ENCODE measurements at places on chromosomes 5 and 9.

- DNase-seq, result no peak
Observed at GRCh38 chr9:93235300-93235960, 51.5 kb downstream of the WNK2 start.

DNA sequence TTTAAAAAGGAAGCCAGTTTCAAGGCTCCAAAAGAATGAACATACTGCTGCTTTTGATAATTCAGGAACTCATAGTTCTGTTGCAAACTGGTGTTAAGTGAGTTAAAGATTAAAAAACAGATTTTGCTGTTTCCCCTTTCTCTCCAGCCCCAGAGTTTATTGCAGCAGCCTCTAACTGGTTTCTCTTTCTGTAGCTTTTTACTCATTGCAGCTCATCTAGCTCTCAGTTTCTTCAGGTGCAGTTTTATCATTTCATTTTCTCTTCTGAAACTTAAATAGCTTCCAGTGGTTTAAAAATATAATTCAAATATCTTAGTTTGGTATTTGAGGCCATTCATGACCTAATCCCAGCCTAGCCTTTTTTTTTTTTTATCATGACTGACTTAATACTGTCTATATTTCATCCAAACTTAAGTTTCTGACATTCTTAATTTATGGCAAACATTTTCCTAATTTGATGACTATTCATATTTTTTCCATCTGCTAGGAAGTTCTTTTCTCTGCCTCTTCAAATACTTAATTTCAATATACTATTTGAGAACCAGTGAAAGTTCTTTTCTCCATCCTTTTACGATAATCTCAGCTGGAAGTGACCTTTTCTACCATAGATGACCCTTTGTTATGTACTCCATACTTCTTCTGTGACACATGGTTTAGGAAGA lies 252.7 kb upstream of the GRIA1 start:
- DNase-seq, result no peak

GRCh38 chr9:31210978-31211570 lies 1173.4 kb upstream of the ACO1 start:
- DNase-seq, result no peak

DNA sequence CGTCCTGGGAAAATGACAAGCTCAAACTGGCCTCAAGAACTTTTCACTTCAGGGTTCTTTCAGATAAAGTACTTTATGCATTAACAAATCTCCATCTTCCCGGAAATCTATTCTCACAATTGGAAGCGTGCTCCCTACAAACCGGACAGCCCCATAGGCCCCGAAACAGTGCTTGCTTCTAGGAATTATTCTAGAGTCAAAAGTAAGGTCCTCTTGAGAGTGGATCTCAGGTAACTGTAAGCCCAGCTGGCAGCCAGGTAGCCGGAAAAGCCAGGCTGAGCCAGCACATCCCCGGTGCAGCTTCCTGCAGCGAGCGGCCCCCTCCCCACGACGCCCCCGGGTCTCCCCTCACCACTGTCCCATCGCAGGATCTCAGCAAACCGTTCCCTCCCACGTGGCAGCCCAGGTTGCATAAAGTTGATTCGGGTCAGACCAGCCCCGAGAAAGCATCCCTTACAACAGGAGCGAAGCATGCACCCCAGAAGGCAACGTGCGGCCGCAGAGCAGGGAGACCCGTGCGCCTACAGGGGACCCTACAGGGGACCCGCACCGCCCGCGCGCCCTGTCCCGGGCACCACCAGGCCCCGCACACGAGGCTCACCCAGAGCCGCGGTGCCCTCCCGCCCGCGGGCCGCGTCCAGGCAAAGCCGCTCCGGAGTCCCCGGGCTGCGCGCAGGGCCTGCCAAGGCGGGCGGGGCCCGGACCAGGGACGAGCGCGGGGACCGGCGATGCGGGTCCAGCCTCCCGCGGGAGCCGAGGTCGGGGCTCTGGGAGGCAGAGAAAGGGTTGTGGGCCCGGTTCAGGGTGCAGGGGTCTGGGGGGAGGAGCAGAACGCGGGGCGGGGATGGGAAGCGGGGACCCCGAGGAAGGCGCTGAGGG lies 920 bp downstream of the LPCAT1 start:
- DNase-seq, result no peak

Measured in fibroblast of skin of left quadriceps (primary cell).